ENCODE measurements at places on chromosomes 12 and 14.
A peak's percentile ranks its signal among the peaks of the same experiment; 100 is the strongest.

- DNase-seq = no peak
Measured at GRCh38 chr14:35114036-35114435, 7.8 kb downstream of the PPP2R3C start.

- no peak for DNase-seq
Measured at GRCh38 chr12:51705450-51705849, 114.4 kb downstream of the SCN8A start.

- DNase-seq = no peak
Measured at GRCh38 chr12:130909111-130909510, 37.2 kb downstream of the RAN start.

GRCh38 chr12:953776-954175 lies 4.3 kb upstream of the RAD52 start:
- no peak for DNase-seq

DNA sequence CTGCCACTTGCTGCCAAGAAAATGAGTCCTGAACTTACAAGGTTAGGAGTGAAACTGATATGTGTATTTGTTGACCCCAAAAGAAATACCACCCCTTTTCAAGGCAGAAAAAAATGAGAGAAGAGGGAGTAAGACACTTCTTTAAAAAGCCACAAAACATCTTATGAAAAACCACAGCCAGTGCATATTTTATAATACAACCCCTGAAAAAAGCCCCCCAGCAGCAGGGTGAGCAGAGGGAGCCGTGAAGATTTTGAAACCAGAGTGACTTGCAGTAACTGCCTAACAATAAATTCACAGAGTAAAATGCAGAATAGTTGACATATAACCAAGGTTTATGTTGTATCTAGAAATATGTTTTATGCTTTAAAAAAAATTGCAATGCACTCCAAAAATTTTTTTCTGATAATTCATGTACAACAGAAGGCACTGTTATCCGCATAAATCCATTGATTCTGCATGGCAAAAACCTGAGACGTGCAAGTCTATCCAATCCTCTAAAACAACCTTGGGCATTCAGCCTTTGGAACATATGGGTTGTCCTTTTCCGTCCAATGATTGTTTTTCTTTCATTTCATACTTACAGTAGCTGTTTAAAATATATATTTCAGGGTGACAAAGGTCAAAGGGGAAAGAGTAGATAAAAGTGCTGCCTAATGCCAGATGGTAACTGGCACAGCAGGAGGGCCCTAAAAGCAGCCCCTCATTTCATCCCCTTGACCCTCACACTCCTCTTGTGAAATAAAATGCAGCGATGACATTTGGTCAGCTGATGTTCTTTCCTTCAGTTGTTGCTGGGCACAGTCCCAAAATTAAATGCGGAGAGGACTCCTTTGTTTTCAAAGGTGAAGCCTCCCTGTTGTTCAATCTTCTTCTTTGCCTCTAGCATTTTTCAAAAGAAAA lies 65.3 kb downstream of the IPO8 start:
- no peak for DNase-seq

- DNase-seq = no peak
Measured at GRCh38 chr12:57135527-57136326, 7.4 kb downstream of the LRP1 start.

DNA sequence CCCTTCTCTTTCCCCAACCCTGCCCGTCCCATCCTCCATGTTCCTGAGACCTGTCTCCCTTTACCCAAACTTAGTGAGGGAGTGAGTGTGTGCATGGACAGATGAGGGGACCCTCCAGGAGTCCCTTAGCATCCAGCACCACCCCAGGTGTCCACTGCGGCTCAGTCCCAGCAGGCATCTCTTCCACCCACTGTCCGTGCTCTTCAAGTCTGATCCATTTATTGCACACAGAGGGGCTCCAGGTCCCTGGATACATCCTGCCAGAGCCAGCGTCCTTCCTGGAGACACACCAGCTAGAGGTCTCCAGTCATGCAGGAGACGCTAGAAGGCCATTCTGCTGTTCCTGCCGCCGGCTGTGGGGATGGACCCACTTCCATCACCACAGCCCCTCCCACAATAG lies 239.2 kb downstream of the ADGRD1 start:
- DNase-seq = no peak

DNA sequence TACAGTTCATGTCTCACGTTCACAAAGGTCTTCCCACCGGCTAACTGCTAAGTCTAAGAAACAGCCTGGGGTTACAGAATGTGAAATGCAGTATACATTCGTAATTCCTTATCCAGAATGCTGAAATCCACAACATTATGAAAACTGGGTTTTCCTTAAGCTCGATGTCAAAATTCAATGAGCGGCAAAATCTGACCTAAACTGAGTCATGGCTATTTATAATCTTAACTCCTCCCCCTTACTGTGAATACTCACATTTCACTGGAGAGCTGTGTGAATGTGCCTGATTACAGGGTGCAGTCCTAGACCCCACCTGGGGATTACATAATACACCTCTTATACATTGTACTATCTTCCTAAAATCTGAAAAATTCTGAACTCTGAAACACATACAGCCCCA lies 35.3 kb downstream of the STX2 start:
- no peak for DNase-seq

DNA sequence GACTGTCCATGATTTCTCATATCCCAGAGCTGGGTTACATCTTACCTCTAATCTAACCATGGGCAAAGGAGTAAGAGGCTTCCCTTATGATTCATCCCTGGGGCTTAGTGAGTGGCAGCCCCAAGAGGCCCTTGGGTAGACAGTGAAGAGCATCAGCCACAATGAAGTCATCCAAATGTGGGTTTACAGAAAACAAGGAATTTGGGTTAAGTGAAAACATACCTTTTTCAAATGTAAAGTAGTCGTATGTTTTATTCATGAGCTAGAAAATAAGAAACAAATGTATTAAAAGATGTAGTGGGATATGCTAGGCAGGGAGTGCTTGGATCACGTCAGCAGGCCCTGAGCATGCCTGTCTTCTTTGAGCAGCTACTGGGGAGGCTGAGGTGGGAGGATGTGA lies 54.0 kb upstream of the ELK3 start:
- DNase-seq = no peak

DNA sequence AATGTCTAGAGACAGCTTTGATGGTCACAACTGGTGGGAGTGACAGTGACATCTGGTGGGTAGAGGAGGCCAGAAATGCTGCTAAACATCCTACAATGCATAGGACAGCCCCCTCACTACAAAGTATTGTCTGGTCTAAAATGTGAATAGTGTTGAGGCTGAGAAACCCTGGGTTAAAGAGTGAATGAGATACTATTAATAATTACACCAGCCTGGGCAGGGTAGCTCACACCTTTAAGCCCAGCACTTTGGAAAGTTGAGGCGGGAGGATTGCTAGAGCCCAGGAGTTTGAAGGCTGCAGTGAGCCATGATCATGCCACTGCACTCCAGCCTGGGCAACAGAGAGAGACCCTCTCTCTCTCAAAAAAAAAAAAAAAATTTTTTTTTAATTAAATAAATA lies 11.1 kb downstream of the SVOP start:
- DNase-seq = no peak

DNA sequence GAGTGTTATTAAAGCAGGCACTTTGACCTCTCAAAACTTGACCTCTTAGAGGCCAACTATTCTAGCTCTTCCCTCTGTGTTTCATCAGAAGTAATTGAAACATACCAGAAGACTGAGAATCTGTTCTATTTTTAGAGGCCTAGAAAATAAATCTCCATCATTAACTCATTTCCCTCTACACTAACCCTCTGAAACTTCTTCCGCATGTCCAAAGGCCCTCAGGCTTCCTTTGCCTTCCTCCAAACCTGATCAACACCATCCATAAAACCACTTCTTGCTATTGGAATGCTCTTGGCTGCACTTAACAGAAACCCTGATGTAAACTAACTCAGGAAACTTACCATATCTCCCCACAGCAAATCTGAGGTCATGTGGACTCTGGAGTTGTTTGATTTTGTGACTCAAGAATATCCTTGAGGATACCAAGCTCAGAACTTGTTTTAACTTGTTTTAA lies 196.4 kb downstream of the RPAP3 start:
- no peak for DNase-seq

DNA sequence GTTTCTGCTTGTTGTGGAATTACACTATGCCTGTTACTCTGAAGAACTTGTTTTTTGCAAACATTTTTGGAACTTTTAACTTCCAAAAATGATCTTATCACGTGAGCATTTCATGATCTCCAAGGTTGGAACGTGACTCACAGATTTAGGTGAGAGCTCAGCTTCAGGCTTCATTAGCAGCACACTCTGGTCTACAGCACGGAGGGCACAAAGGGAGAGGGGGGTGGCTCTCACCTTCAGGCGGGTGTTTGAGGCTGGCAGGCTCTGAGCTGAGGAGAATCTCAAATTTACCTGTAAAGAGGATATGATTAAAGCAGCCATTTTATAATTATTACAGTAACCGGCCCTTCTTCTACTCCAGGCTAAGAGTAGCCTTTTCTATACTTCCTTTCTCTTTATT lies 45.3 kb upstream of the PZP start:
- DNase-seq = no peak

GRCh38 chr12:10031771-10032175 lies 1.3 kb downstream of the CLEC9A start:
- no peak for DNase-seq

DNA sequence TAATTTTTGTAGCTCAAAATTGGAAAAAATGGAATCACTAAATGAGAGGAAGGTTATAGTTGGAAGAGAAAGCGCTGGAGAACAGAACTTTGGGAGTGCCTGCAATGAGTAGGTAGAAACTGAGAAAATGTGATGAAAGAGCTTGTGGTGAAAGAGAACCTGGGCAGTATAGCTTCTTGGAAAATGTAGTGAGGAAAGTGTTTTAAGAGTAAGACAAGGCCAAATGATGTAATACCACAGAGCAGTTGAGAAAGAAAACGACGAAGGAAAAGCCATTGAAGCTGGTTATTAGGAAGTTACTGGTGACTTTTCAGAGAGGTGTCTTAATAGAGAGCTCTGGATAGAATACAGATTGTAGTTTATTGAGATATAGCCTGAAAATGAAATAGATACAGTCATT lies 255.3 kb downstream of the AEBP2 start:
- no peak for DNase-seq

GRCh38 chr14:49900973-49901372 lies 8.1 kb downstream of the ARF6 start:
- no peak for DNase-seq

DNA sequence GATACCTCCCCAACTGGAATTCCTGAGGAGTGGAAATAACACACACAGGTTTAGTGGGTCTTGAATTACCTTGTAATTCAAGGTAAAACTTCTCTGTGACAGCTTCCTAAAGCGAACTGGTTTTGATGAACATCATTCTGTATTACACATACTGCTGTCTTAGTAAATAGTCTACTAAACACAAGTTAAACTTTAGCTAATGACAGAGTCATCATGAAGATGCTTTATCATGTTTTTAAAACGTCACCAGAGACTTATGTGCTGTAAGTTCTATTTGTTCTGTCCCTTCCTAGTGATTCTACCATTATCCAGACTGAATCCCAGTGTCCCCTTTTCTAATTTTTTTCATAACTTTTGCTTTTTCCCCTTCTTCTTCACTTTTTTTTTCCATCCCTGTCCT lies 11.6 kb upstream of the GXYLT1 start:
- DNase-seq = no peak

DNA sequence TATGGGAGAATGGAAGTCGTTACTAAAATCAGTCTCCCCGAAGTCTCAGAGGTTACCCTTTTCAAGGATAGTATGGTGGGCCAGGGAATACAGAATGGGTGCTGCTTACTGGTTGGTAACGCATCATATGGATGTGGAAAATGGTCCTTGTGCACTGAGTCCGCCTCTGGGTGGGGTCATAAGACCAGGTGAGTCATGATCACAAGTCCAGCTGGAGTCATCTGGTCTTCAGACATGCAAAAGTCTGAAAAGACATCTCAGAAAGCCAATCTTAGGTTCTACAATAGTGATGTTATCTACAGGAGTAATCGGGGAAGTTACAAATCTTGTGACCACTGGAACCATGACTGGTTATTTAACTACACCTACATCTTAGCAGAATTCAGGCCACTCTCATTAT lies 71.9 kb upstream of the TCL1B start:
- no peak for DNase-seq

DNA sequence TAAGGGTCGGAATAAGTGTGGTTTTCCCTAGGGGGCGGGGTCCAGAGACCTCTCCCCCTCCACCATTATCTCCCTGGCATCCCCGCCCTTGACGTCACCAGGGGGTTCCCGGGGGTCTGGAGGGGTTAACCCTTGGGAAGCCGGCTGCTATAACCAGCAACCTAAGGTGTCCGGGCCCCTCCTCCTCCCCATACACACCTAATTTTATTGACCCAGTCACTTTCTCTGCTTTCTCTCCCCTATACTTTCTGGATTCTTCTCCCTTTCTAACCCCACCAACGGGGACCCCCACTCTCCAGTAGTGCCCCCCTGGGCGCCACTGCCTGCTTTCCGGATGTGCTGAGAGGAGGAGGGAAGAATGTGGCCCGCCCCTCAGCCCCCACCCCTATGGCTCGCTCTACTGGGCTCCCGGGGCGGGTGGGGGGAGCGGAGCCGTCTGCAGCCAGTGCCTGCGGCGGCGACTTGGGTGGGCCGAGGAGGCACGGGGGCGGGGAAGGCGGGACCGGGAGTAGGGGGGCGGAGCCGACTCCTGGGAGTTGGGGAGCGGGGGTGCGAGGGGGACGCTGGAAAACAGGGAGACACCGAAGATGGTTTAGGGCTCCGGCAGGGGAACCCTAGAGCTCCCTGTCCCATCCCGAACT lies 1.8 kb downstream of the GLI1 start:
- peak; percentile 74 for DNase-seq

DNA sequence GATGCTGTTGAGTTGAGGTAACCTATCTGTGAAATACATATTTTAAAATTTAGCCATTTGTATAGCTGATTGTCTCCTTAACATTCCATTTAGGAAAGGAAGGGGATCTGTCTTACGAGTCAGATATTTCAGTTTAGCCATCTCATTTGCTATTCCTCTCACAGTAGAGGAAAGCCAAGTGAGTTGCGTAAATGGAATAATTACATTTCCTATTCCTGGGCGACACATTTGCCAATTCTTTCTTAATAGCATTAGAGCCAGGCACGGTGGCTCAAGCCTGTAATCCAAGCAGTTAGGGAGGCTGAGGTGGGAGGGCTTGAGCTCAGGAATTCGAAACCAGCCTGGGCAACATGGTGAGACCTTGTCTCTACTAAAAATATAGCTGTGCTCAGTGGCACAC lies 116.3 kb downstream of the TMX1 start:
- no peak for DNase-seq

- DNase-seq = no peak
Measured at GRCh38 chr14:73149753-73150152, 13.4 kb downstream of the PSEN1 start.

DNA sequence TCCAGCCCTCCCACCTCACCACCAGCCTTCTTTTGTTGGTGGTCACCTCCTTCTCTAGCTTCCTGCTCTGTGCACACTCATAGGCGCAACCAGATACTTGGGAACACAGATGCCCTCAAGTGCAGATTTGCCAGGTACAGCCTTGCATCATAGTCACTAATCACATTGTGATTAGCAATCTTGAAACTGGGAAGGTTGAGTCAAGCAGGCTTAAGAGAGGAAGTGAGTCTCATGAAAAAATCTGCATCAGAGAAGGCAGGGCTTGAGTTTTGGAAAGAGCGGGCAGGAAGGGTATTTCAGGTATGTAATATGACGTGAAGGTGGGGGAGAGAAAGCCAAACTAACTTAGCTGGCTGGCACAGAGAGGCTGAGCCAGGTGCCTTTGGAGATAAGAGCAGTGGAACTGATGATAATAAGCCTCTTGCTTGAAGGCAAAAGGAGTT lies 2.7 kb upstream of the RABGGTA start:
- DNase-seq = no peak

- DNase-seq = no peak
Measured at GRCh38 chr14:85315733-85316290, 214.1 kb upstream of the FLRT2 start.

GRCh38 chr12:81835783-81836182 lies 76.6 kb upstream of the PPFIA2 start:
- DNase-seq = no peak

All from mesothelial cell of epicardium (in vitro differentiated cells).